ENCODE measurements at places on chromosomes 11 and 22.

DNA sequence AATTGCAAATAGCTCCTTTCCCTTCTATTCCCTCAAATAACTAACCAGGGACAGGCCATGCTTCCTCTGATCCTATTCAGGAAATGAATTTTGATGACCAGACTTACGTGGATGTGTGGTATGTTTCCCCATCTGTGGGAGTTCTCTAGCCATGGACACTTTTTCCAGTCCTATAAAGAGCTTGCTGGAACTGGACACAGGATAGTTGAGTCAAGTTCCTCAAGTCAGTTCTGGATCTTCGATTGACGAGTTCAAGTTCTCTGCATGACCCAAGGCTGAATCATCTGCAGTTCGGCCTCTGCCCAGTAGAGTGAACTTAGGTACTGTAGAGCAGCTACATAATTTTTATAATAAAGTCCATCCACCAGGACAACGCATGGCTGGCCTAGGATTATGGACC, 52.7 kb upstream of the CCND1 start:
- DNase-seq = peak; percentile 78

DNA sequence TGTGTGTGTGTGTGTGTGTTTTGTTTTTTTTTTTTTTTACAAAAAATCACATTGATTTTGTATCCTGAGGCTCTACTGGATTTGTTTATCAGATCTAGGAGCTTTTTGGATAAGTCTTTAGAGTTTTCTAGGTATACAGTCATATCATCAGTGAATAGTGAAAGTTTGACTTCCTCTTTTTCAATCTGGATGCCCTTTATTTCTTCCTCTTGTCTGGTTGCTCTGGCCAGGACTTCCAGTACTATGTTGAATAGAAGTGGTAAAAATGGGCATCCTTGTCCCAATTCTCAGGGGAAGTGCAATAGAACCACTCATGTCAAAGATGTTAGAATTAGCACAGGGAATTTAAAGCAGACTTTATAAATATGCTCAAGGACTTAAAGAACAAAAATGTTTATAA, 32.6 kb upstream of the PRDM11 start:
- DNase-seq = no peak

DNA sequence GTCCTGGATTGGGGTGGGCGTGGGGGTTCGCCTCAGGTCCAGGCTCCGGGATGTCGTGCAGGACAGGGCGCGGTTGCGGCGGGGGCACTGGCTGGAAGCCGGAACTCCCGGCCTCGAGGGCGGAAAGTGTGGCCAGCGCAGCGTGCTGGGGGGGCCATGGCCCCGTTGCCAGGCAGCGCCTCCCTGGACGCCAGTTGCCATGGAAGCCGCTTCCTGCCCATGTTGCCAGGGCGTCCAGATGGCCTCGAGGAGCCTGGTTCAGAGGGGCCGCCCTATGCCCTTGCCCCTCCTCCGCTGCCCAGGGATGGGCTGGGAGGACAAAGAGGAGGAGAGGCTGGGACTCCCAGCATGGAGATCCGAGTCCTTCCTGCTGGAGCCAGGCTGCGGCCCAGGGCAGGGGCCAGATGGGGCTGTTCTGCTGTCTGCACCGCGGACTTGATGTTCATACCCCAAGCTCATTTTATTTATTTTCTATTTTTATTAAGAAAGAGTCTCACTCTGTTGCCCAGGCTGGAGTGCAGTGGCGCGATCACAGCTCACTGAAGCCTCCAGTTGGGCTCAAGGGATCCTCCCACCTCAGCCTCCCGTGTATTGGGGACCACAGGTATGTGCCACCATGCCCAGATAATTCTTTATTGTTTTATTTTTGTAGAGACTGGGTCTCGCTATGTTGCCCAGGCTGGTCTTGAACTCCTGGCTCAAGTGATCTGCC, 4.6 kb upstream of the CCDC188 start:
- DNase-seq = no peak

DNA sequence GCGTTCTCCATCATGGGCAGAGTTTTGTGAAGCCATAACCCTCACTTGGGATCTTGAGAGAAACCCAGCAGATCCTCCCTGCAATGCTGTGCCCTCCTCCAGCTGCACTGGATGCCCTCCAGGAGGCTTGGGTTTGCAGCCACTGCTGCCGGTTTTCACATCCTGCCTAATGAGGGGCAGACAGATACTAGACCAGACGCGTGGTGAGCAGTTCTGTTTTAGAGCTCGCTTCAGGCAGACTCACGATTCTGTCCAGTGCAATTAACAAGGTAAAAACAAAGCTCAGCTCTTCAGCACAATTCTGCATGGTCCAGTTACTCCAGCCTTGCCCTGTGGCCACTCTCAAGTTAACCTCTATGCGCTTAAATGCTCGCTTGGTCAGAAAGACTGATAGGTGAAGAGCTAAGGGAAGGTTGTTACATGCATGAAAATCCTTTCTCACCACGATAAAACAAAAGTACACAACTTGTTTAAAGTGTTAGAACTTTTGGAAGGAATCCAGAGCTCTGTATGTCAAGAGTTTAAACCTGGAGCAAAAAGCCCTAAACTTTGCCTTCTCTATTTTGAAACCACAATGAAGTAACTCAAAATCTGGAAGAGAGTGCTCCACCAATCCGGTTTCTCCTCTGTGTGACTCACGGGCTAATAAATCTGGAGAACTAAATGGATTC, 292.3 kb upstream of the FAT3 start:
- peak; percentile 72 for DNase-seq

GRCh38 chr11:31813391-31814175, 2.5 kb upstream of the PAX6 start:
- DNase-seq = no peak

- peak; percentile 77 for DNase-seq
These were observed 14.4 kb upstream of the PAMR1 start for GRCh38 chr11:35539781-35540281.

- peak; percentile 60 for DNase-seq
These were observed 16.8 kb downstream of the EXT2 start for GRCh38 chr11:44112091-44112821.

DNA sequence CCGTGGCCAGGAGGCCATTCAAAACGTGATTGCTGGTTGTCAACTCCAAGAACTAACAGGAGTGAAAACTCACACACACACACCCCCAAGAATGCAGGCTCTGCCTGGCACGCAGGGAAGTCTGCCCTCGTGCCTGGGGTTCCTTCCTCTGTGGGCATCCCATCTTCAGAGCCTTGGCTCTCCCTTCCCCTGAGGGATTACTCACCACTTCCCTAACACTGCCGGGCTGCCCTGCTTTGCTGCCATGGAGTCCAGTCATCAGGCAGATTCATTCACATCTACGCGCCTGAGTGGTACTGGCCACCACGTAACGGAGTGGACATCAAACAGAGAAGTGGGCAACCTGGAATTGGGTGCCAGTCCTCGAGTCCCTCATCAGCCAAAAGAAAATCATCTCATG, 120.7 kb upstream of the TMEM45B start:
- no peak for DNase-seq

- peak; percentile 86 for DNase-seq
These were observed 7.0 kb downstream of the C11orf86 start for GRCh38 chr11:66981976-66982578.

- no peak for DNase-seq
These were observed 294.6 kb downstream of the BUD13 start for GRCh38 chr11:116478205-116478604.

DNA sequence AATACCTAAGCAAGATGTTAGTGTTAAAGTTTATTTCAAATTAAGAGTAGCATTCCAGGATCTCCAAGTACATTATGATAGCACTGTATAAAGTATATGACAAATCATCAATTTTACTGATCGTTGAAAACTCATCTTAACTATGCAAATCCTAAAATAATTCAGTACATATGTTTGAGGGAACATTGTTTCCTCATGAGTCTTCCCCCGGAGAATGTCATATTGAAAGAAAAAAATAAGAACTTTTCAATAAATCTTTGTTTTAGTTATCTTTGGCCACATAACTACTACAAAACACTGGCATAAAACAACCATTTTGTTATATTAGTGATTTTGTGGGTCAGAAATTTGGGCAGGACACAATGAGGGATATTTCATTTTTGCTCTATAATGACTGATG, 135.4 kb downstream of the METTL15 start:
- peak; percentile 34 for DNase-seq

DNA sequence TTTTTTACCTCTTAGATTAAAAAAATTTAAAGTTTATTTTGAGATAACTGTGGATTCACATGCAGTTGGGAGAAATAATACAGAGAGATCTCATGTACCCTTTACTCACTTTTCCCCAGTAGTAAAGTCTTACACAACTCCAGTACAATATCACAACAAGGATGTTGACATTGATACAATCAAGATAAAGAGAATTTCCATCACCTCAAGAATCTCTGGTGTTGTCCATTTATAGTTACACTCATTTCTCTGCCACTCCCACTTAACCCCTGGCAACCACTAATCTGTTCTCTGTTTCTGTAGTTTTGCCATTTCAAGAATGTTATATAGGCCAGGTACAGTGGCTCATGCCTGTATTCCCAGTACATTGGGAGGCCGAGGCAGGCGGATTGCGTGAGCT, 10.5 kb upstream of the ZBED5 start:
- DNase-seq = no peak

- no peak for DNase-seq
These were observed 182.5 kb downstream of the CADM1 start for GRCh38 chr11:115321605-115322289.

DNA sequence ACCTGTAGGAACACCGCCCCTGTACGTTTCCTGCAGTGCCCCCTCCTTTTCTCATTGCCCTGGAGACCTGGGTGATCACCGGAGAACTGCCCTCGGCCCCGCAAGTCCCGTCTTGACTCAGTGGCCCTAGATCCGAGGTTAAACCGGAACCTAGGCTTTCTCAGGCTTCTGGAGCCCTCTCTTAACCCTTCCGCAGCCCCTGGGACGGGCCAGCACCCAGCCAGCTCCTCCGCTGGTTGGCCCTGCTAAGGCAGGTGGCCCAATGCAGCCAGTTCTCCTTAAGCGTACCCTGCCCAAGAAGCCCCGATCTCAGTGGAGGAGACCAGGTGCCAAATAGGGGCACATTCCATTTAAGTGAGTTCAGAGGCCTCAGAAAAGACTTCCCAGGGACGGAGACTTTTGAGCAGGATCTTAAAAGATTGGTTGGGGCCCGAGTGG, 776 bp downstream of the NLRX1 start:
- DNase-seq = peak; percentile 59

DNA sequence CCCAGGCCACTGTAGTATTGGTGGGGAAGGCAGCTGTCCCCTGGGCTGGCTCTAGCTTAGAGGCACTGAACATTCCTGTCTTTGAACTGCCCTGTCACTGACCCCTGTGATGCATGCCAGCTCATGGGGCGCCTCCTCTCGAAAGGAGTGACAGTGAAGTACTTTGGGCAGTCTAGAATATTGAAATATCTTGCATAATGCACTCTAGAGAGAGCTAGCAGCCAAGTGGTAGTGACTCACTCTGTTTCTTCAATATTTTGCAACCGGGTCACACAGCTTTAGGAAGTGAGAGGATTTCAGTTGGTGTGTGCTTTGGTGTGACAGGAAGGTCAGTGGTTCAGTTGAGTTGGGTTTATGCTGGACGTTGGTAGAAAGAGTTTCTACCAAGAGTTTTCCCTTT, 35.5 kb upstream of the ST14 start:
- DNase-seq = peak; percentile 87

DNA sequence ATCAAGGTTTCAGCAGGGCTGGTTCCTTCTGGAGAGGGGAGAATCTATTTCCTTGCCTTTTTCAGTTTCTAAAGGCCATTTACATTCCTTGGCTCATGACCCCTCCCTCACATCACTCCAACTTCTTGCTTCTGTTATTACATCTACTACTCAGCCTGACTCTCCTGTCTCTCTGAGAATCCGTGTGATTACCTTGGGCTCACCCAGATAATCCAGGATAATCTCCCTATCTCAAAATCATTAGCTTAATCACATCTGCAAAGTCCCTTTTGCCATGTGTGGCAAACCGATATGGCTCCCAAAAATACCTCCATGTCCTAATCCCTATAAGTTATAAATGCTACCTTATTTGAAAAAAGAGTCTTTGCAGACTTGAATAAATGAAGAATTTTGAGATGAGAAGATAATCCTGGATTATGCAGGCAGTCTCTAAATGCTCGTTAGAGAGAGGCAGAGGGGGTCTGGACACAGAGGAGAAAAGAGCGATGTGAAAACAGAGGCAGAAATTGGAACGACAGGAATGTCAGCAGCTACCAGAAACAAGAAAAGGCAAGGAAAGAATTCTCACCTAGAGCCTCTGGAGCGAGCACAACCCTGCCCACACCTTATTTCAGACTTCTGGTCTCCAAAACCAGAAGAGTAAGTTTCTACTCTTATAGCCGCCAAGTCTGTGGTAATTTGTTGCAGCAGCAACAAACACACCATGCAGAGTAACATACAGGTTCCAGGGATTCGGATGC, 23.6 kb upstream of the ARHGAP32 start:
- no peak for DNase-seq

GRCh38 chr11:67052891-67053290, 3.8 kb upstream of the RHOD start:
- no peak for DNase-seq

GRCh38 chr11:35281169-35281688, 138.1 kb downstream of the SLC1A2 start:
- no peak for DNase-seq

GRCh38 chr11:110019675-110020074, 73.5 kb upstream of the ZC3H12C start:
- DNase-seq = no peak

DNA sequence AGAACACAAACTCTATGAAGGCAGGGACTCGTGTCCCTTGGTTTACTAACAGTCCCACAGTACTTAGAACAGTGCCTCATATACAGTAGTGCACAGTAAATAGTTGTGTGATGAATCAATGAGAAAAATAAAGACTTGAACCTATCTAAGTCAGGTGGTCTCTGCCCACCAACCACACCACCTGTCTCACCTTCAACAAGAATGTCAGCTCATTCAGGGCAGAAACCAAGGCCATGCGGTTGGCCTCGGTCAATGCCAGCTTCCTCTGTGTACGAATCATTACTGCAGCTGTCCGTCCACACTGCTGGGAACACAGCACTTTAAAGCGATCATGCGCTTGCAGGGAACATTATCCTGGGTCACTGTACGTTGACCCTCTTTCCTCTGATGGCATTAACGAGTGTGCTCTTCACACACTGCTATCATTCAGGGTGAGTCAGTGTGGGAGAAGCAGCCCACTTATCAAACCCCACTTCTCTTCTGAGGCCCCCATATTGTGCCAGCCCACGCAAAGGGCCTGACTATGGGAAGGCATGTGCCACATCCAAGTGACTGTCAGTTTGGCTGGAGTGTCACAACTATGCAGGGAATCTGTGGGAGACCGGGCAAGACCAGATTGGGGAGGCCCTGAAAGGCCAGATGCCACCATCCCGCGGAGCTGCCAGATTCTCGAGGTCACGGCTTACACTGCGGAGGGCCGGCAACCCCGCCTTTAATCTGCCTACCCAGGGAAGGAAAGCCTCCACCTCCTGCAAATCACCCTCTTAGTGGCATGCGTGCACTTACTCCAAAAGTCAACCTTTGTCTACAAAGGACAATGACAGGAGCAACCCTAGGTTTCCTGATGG, 36.1 kb downstream of the LARGE1 start:
- DNase-seq = no peak

GRCh38 chr11:112173152-112173551, 2.2 kb upstream of the BCO2 start:
- DNase-seq = no peak

- peak; percentile 27 for DNase-seq
These were observed 178.2 kb downstream of the LRRC4C start for GRCh38 chr11:41281131-41281742.

All from GM03348 (cell line).